ENCODE measurements at places on chromosomes 1 and 21. TPM values are rescaled to one million over a fixed set of nuclear protein-coding genes. Genes with fewer than 3 reads are reported as not detected.

The AGT gene
- total RNA-seq: not detected

The UBASH3A gene
- total RNA-seq: 69.3 TPM

- no peak for DNase-seq
Observed at GRCh38 chr1:99557546-99558202, 88.2 kb upstream of the PALMD start.

GRCh38 chr1:23611601-23612327 lies 52.5 kb upstream of the ID3 start:
- DNase-seq: no peak

- DNase-seq: no peak
Observed at GRCh38 chr21:15022608-15023261, 42.1 kb downstream of the NRIP1 start.

DNA sequence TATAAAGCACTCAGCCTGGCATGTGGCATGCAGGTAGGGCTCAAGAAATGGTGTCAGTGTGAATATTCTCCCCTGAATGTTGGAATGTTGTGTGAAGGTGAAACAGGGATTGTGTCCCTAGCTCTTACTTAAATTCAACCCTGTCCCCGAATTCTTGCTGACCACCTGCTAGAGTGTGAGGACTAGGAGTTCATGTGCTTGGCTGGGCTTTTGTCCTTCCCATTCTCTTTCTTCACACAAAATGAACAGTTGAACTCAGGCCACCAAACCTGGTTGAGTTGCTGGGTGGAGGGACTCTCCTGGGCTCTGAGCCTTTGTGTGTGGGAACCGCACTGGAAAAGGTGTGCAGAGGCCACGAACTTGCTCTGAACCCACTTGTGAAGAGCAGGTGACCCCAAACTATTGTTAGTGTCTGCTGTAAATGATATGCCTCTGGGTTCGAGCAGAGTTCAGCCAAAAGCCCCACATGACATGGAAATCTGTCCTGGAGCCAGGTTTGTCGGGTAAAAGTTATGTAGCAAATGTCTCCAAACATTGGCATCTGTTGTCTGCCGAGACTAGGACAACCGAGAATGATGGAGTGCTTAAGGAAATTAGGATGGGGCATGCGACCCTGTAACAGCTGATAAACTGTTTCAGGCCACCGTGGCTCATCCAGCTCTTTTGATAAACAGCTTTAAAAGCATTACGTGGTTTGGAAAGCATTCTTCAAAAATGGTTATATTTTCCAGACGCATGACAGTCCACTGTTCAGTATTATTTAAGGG lies 144.2 kb downstream of the DHRS3 start:
- no peak for DNase-seq

GRCh38 chr1:42646056-42646455 lies 12.2 kb upstream of the PPIH start:
- DNase-seq: no peak

DNA sequence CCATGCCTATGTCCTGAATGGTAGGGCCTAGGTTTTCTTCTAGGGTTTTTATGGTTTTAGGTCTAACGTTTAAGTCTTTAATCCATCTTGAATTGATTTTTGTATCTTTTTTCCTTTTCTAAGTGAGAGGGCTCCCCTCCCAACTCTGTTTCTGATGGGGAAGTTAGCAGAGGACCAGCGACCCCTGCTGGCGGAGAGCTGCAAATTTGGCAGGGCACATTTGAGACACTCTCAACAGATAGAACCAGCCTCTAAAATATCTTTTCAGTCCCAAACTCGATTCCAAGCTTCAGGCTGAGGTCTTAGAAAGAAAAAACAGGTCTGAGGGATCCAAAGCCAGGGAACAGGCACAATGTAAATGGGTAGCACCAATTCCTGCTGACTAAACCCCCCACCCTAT lies 32.5 kb downstream of the LRRC3 start:
- no peak for DNase-seq

The ZNF326 gene
- 19.5 TPM for total RNA-seq

Data from naive thymus-derived CD4-positive, alpha-beta T cell (primary cell).